Left renal pelvis (tissue), 4 donors: ENCODE measurements at places on chromosomes 2 and 18. TPM values are rescaled to one million over a fixed set of nuclear protein-coding genes. Genes with fewer than 3 reads are reported as not detected.

The REG3A gene
- not detected for polyA plus RNA-seq

The TMSB10 gene
- 1,652 TPM for polyA plus RNA-seq

The MROH2A gene
- 0.13 TPM for polyA plus RNA-seq

The SERPINB7 gene
- 0.47 TPM for polyA plus RNA-seq

The FANCL gene
- 46.8 TPM for polyA plus RNA-seq

The IL18R1 gene
- 3.2 TPM for polyA plus RNA-seq

The TEX44 gene
- not detected for polyA plus RNA-seq

DNA sequence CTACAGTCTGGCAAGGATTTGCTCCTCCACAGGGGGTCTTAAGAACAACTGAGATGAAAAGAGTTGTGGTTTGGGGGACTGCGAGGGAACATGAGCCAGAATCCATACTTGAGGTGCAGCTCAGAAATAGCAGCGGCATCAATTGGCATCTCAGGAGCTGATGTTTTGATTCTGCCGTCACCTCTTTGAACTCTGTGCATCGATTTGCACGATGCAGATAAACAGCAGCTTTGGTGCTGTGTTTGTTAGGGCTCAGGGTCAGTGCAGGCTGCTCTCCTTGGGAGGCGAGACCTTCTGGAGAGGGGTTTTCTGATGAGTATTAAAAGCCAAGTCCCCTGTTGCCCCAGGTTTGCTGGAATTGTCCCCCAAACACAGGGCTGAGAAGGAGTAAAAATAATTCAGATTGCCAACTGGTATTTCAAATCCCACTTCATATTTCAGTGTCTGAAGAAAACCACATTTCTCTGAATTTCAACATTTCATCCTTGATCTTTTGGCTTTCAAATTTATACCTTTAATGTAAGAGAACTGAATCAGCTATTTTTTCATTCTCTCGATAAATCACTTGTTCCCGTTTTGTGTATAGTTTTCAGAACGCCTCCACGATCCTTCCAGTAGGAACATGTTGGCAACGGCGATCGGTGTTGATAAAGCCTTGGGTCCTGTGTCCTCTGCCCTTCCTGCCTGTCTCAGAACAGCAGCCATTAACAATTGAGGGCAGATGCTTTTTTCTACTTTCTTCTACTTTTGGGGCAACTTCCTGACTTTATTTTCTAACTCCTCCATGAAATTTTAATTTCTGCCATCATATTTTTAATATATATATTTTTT is 65.0 kb downstream of the RAB31 start:
- no peak for DNase-seq

DNA sequence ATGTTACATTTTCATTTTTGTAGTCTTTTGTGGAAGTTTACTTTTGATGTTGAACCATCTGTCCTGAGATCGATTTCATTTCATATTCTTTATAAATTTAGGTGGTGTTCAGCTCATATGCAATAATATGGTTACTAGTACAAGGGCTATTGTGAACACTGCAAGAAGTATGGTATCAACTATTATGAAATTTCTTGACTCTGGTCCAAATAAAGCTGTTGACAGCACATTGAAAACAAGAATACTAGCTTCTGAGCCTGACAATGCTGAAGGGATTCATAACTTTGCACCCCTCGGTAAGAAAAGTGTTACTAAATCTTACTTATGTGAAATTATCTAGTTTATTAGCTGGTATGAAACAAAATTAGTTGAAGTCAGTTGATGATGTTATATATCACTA is 124.9 kb upstream of the TTC27 start:
- no peak for DNase-seq

- DNase-seq, result no peak
Observed at GRCh38 chr2:46858702-46859090, 56.9 kb downstream of the MCFD2 start.

DNA sequence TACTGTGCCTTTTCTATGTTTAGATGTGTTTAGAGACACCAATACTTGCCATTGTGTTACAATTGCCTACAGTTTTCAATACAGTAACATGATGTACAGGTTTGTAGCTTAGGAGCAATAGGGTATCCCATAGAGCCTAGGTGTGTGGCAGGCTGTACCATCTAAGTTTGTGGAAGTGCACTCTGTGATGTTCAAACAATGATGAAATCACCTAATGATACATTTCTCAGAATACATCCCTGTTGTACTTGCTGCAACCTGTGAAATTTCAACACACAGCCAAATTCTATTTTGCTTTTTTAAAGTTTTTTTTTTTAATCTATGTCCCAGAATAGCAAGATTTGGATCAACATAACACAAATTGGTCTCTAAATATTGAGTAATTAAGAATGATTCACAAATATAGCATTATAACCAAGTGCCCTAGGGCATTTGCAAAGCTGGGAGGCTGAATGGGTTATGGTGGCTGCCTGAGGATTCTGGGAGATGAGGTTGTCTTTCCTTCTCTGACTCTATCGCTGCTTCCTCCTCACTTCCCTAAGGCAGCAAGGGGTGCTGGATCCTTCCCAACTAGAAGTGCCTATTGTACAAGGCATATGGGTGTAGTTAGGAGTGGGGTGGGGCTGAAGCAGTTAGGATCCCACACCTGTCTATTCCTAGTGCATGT is 78.3 kb downstream of the SKA1 start:
- no peak for DNase-seq

DNA sequence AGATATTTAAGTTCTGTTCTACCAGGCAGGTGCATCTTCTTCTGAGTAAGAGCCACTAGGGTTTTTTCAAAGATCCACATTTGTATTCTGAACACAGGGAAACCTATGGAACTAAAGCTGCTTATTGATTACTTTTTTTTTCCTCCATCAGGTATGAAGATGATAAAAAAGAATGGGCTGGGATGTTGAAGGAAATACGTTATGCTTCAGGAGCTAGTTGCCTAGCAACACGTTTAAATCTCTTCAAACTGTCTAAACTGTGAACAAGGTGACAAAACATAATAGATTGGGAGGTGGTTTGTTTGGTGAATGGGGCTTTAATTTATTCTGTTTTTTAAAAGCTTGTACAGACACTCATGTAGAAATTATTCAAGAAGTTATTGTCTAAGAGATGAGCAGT is 15.9 kb downstream of the KLHL41 start:
- no peak for DNase-seq

DNA sequence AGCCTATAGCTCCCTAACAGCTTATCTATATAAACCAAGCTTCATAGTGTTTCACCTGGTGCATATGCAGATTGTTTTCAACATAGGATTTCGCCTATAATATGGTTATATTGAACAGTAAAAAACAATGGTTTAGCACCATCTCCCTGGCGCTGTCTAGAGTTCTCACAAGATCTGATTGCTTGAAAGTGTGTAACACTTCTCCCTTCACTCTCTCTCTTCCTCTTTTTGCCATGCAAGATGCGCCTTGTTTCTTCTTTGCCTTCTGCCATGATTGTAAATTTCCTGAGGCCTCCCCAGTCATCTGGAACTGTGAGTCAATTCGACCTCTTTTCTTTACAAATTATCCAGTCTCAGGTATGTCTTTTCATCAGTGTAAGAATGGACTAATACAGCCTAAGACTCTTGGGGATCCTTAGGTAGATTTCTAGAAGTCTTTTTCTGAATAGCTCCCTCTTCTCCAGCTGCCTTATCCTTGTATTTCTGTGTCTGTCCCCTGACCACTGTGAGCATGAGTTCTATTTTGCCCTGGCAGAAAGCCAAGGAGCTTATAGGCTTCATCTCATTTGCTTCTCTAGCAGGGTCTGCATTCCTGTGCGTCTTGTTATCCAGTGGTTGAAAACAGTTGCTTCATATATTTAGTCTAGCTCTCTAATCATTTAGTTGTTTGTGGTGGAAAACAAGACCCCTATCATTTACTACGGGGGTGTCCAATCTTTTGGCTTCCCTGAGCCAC is 401.6 kb downstream of the GPD2 start:
- no peak for DNase-seq

GRCh38 chr18:78779996-78780718 is 199.5 kb upstream of the SALL3 start:
- DNase-seq, result no peak

DNA sequence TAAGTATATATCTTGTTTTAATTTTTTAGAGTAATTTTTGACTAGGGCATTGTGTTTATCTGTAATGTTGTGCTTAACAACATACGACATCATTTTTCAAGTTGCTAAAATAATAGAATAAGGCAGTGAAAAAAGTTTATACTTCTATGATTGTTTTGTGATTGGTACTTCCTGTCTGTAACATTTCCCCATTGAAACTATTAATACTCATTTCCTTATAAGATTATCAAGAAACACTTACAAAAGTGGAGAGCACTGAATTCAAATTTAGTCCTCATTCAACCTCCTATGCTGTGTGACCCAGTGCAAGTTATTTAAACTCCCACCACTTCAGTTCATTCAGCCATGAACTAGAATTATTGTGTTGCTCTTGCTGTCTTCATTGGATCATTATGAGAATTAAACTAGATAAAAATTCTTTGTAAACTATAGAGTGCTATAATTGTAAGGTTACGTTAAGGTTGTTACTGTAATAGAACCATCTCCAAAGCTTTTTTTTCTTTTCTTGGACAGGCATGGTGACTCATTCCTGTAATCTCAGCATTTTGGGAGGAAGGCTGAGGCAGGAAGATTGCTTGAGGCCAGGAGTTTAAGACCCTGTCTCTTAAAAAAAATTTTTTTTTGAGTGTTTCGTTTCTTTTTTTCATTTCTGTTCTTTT is 2.8 kb downstream of the ETAA1 start:
- DNase-seq, result no peak

- DNase-seq, result no peak
Observed at GRCh38 chr18:77478646-77479442, 229.2 kb downstream of the GALR1 start.

GRCh38 chr2:25740810-25741381 is 67.5 kb upstream of the DTNB start:
- DNase-seq, result no peak

DNA sequence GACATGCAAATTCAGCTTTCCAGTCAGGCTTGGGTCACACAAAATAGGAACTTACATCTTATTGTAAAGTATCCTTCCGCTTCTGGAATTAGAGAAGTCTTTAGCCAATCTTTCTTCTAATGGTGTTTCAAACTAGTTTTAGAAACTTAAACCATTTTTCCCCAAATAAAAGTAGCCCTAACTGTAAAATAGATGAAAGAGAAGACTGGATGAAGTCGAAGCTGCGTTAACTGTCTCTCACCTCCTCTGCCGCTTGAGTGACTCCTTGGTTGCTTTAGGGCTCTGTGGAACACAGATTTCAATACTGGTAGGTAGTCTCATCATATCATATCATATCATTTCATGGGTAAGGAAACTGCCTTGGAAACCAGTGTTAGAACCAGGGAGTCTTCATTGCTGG is 498.4 kb downstream of the XIRP2 start:
- no peak for DNase-seq

DNA sequence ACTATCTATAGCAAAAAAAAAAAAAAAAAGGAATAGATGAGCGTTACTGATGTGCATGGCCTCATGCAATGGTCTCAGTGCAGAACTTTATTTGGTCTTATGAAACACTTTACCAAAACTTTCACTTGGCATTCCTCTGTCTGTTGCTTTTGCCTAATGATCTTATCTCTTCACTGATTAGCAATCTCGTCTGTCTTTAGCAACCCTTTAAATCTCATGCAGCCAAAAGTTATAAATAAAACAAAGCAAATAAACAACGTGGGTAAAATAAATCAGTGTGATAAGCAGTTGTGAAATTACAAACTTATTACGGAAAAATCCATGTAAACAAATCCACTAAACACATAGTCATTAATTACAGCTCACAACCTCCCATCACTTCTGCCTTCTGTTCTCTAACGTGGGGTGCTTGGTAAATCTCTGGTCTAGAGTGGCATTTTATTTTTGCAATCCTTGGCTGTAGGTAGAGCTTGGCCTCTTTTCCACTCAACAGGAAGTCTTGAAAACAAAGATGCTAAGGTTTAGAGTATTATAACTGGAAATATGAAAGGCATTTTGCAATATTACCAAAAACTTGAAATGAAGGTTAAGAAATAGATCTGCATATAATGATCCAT is 288.0 kb downstream of the AFF3 start:
- no peak for DNase-seq

DNA sequence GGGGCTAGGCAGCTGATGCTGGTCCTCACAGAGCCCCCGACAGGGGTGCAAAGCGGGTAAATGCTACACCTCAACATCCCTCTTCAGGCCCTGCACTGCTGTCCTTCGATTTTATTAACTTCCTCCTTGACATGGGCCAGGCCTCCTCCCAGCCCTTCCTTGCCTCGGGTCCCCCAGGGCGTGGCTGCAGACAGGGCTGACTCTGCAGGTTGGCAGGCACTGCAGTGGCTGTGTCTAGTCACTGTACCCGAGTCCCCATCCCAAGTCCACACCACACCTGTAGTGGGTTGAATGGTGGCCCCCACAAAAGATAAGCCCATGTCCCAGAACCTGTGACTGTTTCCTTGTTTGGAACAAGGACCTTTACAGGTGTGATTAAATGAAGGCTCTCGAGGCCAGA is 140.2 kb downstream of the TWIST2 start:
- no peak for DNase-seq

GRCh38 chr2:85239102-85239501 is 88.7 kb downstream of the TGOLN2 start:
- no peak for DNase-seq

GRCh38 chr2:108634576-108635160 is 84.6 kb upstream of the RANBP2 start:
- no peak for DNase-seq

- DNase-seq, result no peak
Observed at GRCh38 chr2:100207411-100207885, 65.1 kb upstream of the AFF3 start.
